ENCODE measurements at places on chromosomes 4 and X.

GRCh38 chr4:47704693-47705325 is 133.1 kb downstream of the CORIN start:
- no peak for DNase-seq

DNA sequence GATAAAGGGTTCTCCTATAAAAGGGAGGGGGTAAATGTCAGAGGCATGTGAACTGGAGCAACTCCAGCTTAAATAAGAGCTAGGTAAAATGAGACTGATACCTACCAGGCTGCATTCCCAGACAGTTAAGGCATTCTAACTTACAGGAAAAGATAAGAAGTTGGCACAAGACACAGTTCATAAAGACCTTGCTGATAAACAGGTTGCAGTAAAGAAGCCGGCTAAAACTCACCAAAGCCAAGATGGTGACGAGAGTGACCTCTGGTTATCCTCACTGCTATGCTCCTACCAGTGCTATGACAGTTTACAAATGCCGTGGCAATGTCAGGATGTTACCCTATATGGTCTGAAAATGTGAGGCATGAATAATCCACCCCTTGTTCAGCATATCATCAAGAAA is 13.1 kb upstream of the SULT1B1 start:
- DNase-seq, result no peak

- no peak for DNase-seq
These were observed 460.2 kb upstream of the FAT1 start for GRCh38 chr4:187183826-187184225.

DNA sequence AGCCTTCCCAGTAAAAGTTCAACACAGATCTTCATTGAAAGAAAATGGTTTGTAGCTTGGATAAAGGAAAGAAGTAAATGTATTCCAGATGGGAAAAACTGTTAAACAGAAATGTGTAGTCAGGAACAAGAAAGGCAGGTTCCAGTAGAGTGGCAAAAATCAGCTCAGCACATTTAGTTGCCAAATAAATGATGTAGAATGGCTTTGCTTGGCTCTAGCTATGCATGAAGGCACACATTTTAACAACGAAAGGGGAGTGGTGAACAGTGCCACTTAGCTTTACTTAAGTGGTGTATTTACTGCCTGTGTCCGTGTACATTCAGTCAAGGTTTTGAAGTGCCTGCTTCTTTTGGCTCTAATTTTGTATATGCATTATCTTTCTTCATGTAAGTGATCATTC is 644.5 kb upstream of the ATOH1 start:
- DNase-seq, result no peak

DNA sequence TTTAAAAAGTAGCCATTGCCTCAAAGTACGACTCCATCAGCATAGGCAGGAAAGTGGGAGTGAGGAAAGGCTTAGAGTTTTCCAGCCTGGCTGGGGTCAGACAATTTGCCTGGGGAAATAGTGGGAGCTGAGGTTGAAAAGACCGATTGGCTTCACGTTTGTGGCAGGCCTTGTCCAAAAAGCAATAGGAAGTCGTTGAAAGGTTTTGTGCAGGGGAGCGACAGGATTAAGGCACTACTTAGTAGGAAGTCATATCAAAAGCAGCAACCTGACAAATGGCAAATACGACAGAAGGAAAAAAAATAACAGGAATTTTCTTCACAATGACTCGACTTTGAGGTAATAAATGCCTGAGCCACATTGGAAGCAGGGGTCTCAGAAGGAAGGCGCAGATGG is 691 bp upstream of the EREG start:
- DNase-seq, result no peak

GRCh38 chr4:9146967-9147366 is 23.2 kb upstream of the FAM90A26 start:
- no peak for DNase-seq

- peak; percentile 70 for DNase-seq
These were observed 37.9 kb downstream of the UNC5C start for GRCh38 chr4:95510877-95511276.

GRCh38 chr4:7367406-7367805 is 67.3 kb downstream of the PSAPL1 start:
- no peak for DNase-seq

GRCh38 chr4:99657798-99658197 is at the start of gene C4orf54:
C4orf54 (minus strand) TSS chr4:99657828; CDS start chr4:99654648, 3,180 bp downstream.
- no peak for DNase-seq

DNA sequence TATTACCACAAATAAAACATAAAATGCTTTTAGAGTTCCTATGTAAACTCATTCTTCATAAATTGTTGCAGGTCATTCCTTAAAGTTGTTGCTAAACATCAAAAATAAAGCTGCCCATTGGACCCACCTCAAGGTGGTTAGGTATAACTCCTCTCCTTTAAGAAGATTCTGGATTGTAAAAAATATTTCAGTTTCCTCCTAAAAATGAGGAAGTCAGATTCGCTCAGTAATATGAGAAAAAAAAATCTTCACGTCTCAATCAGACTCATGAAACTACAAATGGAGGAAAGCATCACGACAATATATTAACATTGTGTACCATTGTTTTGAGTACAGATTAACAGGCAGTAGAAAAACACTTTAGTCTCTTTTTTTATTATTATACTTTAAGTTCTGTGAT is 105.9 kb downstream of the DDX60 start:
- no peak for DNase-seq

- no peak for DNase-seq
These were observed 511.4 kb upstream of the ARX start for GRCh38 chrX:25527156-25527555.

DNA sequence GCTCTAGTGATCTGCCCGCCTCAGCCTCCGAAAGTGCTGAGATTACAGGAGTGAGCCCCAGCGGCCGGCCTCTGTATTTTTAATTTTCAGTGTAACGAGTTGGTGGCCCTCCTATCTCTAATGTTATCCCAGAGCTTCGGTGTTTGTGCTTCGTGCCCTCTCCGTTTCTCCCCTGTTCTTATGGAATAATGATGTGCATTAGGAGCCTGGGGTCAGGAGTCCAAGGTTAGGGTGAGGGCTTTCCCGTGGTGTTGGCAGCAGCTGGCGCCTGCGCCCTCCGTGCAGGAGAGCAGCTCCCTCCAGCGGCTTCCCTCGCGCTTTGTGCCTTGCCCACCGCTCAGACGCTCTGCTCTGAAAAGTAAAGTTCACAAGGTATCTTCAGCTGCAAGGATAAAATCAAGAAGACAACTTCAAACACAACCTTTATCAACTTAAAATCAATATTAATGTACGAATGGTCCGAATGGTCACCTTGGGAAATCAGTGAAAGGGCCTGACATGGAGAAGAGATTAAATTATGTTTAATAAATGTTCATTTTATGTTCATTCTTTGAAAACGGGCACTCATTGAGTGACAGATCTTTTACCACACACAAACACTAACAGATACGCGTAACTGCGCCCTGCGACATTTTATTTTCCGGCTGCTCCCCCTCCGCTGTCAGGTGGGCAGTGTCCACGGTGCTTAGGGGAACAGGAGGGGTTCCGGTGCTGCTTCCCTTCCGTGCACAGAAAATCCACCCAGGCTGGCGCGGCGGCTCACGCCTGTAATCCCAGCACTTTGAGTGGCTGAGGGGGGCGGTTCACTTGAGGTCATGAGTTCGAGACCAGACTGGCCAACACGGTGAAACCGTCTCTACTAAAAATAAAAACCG is 62.4 kb downstream of the TRAPPC11 start:
- no peak for DNase-seq

GRCh38 chr4:8904041-8904501 is 32.4 kb upstream of the HMX1 start:
- no peak for DNase-seq

DNA sequence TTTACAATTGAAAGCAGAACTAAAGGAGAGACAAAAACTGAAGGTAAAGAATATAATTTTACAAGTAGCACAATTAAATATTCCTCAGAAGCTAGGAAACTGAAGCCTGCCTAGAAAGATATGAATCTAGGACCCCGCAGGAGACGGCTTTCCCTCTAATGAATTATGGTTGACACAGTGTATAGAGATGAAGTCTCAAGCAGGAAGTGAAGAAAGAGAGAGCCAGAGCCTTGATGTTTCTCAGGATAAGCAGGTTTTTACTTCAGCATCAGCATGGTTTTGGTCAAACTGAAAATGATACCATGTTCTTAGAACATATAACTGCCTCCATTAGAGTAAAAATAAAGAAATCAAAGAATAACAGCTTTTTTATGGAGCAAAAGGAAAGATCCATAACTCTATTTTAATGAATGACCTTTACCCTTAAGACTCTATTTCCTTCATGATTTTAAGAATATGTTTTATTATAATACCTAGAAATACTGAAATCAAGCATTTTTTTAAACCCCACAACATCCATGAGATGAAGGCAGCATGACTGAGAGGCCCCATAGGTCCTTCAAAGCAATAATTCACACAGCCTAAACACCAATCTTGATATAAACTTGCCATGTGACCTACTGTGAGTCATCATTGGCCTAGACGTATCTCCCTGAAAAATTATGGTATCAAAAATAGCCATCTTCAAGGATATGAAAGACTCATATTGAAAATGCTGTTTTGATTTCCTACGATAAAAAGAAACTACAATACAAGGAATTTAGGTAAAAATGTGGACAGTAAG is 193.4 kb downstream of the PRDM5 start:
- DNase-seq, result no peak

GRCh38 chr4:116603096-116603495 is 482.3 kb downstream of the TRAM1L1 start:
- peak; percentile 10 for DNase-seq

DNA sequence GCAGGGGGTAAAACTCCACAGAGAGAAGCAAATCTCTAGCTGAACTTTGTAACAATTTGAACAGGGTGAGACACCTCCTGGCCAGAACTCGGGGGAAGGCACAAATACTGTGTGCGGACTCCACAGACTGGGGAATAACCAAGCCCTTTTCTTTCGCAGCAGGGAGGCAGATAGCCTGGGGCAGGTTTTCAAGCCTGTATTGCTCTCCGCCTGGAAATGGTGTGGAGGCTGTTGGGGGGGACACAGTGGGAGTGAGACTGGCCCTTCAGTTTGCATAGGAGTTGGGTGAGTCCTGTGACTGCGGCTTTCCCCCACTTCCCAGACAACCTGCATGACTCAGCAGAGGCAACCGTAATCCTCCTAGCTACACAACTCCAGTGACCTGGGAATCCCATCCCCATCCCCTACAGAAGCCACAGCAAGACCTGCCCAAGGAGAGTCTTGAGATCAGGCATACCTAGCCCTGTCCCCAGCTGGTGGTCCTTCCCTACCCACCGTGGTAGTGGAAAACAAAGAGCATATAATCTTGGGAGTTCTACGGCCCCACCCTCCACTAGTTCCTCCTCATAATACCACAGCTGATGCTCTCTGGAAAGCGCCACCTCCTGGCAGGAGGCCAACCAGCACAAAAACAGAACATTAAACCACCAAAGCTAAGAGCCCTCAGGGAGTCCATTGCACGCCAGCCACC is 12.9 kb upstream of the SMPX start:
- peak; percentile 45 for DNase-seq

- no peak for DNase-seq
These were observed 3.5 kb upstream of the ZFP92 start for GRCh38 chrX:153407736-153408135.

Data from HCT116 (cell line).